ENCODE measurements at places on chromosomes 7 and 10. TPM values are rescaled to one million over a fixed set of nuclear protein-coding genes. Genes with fewer than 3 reads are reported as not detected.

Gene AKR1E2
- total RNA-seq: 9.2 TPM

Gene CYP3A4
- 0.26 TPM for total RNA-seq

Gene ANKRD1
- total RNA-seq: 1.6 TPM

DNA sequence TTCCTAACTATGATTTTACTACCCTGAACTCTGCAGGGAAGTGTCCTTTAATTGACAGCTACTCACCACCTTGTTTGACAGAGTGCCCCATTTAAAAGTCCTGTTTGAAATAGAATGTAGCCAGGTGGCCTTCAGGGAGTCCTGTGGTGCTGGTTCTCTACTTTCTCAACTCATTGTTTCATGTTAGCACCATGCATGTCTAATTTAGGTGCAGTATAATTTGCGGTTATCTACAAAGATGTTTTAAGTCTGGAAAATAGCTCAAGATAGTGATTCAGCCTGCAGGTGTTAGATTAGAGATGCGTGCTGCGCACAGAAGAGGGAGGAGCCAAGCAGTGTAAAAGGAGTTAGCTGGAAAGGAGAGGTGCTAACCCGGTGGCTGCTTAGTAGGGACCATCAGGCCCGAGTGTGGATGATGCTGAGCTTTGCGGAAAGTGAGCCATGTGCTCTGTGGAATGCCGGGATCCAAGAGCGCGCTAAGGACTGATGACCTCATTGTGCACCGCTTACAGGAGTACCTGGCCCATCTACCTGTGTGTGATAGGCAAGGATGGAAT lies 1.2 kb downstream of the CCM2 start:
- peak; percentile 30 for DNase-seq

DNA sequence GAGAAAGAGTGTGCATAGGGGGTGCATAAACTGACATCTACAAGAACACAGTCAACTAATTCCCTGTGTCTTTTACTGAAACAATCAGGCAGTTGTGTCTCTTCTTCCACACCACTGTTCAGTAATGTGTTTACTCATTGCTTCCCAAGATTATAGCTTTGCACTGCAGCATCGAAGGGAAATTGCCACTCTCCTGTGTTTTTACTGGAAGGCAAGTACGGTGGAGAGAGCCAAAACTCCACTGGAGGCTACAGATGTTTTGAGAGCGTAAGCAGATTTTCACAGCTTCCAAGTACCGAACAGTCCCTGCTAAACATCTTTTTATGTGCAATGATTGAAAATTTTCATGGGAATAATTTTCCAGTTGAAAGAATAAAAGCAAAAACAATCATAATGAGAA lies 510.5 kb upstream of the AKR1E2 start:
- no peak for DNase-seq

GRCh38 chr7:96728139-96728538 lies 18.5 kb upstream of the SEM1 start:
- DNase-seq: no peak

DNA sequence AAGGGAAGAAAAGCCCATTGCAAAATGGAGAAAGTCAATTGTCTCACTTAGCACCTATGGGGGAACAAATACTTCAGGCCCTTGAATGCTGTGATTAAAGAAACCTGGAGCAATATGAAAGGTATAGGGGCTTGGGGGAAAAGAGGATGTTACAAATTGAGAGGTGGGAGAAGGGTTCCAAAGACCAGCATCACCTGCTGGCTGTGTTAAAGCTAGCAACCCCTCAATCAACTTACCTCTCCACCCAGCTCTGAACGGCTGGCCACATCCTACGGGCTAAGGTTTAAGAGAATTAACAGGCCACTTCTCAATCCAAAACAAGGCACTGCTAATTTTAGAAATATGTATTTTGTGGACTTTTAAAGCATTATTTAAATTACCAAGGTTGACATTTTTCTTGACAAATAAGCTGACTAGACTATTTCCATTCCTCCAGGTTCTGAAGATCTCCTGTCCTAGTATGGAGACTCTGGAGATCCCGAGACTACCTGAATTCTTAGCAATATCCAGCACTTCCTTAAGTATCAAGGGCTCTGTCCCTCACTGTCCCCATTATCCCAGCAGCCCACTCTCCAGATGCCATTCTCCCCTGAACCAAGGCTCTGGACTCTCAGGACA lies 976 bp upstream of the H2BK1 start:
- DNase-seq: no peak
